K562 (cell line): ENCODE measurements at places on chromosomes 16 and 17.
A peak's percentile ranks its signal among the peaks of the same experiment; 100 is the strongest.

DNA sequence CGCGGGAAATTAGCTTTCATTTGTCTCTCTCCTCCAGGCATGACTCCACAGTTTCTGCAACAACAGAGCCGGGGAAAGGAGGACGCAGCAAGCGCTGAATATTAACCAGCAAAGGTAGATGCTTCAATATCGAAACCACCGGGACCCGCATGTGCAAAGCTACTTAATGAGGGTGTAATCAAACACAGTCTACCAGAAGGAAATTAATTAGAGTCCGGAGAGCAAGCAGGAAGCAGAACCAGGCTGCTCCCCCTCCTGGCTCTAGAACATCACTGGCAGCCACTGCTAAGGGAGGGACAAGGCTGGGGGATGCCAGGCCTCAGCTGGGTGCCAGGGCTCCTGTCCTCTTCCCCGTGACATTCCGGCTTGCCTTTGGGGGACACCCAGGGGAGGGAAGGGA, 21.7 kb downstream of the LRRC75A start:
- DNase-seq = no peak

DNA sequence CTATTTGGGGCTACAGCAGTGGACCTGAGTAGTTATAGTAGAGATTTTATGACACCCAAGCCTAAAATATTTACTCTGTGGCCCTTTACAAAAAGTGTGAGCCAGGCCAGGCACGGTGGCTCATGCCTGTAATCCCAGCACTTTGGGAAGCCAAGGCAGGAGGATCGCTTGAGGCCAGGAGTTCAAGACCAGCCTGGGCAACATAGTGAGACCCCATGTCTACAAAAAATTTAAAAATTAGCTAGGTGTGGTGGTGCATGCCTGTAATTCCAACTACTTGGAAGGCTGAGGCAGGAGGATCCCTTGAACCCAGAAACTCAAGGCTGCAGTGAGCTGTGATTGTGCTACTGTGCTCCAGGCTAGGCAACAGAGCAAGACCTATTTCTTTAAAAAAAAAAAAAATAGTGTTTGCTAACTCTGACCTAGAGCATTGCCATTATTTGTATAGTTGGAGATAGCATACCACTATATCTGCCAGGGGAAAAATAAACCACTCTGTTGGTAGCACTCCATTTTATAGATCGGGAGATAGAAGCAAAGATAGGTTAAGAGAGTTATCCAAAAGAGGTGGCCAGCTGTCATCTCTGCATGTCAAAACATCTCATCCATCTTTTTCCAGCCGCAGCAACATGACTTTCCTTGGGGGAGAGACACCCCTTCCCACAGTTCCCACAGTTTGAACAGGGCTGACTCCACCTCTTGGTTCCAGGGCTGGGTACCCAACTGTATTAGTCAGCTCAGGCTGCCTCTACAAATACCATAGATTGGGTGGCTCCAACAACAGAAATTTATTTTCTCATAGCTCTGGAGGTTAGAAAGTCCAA, 3.0 kb upstream of the ITPRIPL2 start:
- DNase-seq = no peak

DNA sequence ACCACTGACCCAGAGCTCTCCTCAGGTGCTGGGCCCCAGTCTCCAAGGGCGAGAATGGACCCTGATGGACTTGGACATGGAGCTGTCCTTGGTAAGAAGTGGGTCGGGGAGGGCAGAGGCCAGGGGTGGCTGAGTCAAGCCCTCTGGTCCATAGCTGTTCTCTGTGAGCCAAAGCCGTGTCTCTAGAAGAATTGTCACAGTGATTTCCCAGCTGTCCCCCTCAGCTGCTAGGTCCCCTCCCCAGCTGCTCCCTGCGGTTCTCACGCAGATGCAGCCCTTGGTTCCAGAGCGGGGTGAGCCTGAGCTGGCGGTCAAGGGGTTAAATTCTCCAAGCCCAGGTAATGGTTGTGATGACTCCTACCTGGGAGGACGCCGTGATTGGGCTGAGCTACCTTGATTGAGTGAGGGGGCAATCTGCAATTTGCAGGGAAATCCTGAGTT, 1.3 kb upstream of the NOL3 start:
- no peak for DNase-seq

- no peak for DNase-seq
These were observed 9.4 kb downstream of the ALOX15B start for GRCh38 chr17:8048236-8048635.

DNA sequence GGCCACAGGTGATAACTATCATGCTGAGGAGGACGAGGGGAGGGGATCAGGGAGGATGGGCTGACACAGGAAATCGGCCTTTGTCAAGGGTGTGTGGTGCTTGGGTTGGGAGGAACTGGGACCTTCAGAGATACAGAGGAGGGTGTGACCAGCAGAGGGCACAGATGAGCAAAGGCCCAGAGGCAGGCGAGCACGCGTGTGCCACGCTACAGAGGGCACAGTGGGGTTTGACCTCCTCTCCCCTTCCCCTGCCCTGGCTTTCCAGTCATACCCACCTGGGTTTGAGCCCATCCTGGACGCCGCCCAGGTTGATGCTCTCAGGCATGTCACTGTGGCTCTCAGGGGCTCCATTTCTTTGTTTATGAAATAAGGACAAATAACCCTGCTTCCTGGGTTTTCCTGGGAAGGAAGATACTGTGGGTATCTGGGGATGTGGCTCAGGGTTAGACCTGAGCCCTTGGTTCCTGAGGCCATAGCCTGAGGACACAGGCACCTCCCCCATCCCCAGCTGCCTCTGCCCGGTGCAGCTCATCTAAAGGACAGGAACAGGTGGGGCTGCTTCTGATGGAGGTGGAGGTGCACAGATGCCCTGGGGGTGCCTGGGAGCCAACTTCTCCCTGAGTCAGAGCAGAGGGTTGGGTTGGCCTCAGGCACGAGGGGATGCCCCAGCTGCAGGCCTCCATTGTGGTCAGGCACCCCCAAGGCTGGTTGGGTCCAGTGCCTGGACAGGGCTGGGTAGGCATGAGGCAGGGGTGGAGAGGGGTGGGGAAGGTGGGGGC, 51.8 kb downstream of the BEAN1 start:
- DNase-seq = peak; percentile 78

GRCh38 chr17:13863436-13863835, 205.9 kb upstream of the COX10 start:
- DNase-seq = no peak

- no peak for DNase-seq
These were observed 507.0 kb downstream of the MAF start for GRCh38 chr16:79093554-79093967.

- no peak for DNase-seq
These were observed 21.7 kb downstream of the MILR1 start for GRCh38 chr17:64470625-64471024.

GRCh38 chr17:30832438-30833124, 815 bp downstream of the ATAD5 start:
- DNase-seq = peak; percentile 60

DNA sequence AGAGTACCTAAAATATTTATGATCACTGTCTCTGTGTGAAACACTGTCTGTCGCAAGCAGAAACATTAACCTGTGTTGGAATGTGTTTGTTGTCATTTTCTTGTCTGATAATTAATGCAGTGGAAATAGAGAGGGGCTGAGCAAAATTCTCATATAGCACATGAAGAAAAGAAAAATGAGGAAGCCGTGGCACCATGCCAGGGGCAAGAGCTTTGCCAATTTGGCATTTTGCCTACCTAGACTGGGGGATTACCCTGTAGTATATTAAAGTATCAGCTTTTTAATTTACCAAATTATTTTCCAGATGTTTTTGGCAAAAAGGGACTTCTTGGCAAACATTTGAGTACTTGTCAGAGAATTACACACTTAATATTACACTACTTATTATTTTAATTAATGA, 1326.6 kb upstream of the GOT2 start:
- DNase-seq = no peak

- no peak for DNase-seq
These were observed 22.6 kb downstream of the ADCY9 start for GRCh38 chr16:4093495-4094126.

DNA sequence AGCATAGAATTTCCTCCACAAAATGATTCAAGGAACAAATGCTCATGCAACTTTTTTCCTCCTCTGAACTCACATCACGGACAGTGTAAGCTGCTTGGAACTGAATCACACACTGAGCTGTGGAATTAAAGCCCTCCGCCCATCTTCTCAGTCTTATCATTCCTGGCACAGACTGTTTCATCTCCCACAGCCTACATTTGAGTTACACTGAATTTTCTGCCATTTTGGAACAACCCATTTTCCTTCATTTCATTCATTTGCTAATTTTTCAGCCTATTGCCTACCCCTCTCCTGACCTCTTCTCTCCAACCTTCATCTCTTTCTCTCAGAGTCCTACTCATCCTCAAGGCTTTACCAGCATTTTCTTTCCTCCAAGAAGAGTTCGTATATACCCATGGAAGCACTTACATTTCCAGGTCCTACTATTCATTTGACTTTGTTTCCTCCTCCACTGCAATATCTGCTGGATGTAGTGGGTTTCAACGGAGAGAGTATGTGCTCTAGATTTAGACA, 39.1 kb upstream of the TOM1L1 start:
- peak; percentile 62 for DNase-seq

DNA sequence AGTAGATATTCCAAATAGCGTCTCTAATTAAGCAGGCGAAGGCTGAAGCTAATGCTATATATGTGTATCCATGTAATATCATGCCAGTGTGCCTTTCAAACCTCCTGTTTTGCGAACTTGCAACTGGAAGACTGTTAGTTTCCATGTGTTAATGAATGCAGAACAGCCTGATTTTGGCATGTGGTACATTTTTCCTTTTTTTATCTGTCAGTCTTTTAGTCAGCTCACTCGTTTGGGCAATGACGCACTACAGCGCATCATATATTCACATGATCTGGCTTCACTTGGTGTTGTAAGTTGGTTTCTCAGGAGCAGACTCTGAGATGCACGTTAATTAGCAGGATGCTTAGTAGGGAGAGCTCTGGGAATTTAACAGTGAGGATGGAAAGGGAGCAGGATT, 210.4 kb upstream of the CA10 start:
- DNase-seq = no peak

DNA sequence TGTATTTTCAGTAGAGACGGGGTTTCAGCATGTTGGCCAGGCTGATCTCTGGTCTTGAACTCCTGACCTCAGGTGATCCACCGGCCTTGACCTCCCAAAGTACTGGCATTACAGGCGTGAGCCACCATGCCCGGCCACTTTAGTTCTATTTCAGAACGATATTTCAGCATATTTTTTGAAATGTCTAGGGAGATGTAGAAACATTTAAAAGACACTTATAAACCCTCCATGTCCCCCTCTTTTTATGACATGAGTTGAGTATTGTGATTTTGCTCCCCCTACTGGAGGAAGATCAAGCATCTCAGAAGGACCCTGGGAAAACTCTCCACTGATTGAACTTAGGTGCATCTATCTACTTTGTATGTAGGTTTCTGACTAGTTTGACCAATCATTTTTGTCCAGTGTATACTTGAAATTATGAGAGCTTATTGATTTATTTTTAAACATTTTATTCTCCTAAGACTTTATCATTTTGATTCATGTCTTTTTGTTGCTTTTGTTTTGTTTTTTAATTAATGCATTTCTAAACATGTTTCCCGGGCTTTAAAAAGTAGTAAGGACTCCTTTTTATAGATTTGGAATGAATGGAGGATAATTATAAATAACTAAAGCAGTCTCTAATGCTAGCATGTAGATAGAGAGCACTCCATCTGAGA, 105.1 kb downstream of the CHD9 start:
- DNase-seq = peak; percentile 44

DNA sequence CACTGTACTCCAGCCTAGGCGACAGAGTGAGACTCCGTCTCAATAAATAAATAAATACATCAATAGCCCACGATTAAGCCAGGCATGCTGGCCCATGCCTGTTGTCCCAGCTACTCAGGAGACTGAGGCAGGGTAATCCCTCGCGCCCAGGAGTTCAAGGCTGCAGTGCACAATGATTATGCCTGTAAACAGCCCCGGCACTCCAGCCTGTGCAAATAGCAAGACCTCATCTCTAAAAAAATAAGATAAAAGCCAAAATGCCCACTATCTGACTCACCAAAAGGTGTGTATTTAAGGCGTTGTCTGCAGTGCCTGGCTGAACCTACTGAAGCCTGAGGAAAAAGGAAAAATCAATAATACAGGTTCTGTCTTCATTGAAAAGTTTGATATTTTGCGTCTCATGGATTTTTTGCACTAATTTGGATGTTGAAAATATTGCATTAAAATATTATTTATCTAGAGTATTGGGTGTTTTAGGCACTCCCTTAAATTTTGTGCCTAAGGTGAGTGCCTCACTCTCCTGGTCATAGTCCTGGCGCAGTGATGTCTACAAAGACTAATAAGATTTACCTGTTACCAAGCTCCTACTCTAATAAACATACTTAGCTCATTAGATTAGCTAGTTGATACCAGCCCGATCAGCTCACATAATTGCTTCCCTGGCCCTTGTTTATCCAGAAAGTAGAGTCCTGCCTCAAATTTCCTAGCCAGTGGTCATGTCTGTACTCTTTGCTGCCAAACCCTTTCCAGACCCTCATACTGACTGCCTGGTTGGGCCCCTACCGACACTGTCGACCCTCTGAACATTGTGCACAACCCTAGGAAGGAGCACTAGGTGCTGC, 24.7 kb upstream of the TOB1 start:
- DNase-seq = no peak

- DNase-seq = no peak
These were observed 179.1 kb downstream of the RBFOX1 start for GRCh38 chr16:7511549-7512260.

DNA sequence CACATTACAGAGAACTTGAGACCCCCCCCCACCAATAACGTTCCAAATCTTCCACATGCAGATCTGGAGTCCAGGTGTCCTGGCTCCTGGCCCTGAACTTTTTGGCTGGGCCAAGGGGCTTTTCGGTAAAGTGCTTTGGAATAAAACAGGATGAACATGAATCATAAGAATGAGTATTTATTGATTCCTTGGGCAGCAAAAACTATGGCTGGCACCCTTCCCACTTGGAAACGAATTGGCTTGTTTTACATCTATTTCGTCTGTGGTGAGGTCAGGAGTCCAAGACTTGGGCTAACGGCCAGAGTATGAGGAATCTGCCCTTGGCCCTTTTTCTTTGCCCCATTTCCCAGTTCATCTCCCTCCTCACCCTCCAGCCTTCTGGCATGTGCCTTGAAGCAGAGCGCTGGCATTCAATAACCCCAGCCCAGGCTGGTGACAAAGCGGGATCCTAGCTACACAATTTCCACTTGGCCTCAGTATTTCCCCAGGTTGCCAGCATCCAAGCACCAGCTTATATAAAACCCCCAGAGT, 4.1 kb upstream of the UBTF start:
- DNase-seq = no peak

GRCh38 chr17:52048137-52048898, 110.2 kb downstream of the CA10 start:
- DNase-seq = no peak

GRCh38 chr16:30526137-30526822, at the start of gene ZNF768:
Gene ZNF768 (minus strand): TSS chr16:30526566. CDS start chr16:30526413, 153 bp downstream.
- peak; percentile 84 for DNase-seq
